ENCODE measurements at places on chromosomes 3 and 15. TPM values are rescaled to one million over a fixed set of nuclear protein-coding genes. Genes with fewer than 3 reads are reported as not detected.

- no peak for DNase-seq
Observed at GRCh38 chr15:23081271-23081670, 41.9 kb upstream of the TUBGCP5 start.

CCR8 gene
- total RNA-seq, result not detected

FILIP1L gene
- total RNA-seq, result 27.0 TPM

ERICH6 gene
- total RNA-seq, result not detected

Data from SJSA1 (cell line).